Adrenal gland (tissue), 19 donors: ENCODE measurements at places on chromosomes 1 and 21. TPM values are rescaled to one million over a fixed set of nuclear protein-coding genes. Genes with fewer than 3 reads are reported as not detected.
A peak's percentile ranks its signal among the peaks of the same experiment; 100 is the strongest.

DNA sequence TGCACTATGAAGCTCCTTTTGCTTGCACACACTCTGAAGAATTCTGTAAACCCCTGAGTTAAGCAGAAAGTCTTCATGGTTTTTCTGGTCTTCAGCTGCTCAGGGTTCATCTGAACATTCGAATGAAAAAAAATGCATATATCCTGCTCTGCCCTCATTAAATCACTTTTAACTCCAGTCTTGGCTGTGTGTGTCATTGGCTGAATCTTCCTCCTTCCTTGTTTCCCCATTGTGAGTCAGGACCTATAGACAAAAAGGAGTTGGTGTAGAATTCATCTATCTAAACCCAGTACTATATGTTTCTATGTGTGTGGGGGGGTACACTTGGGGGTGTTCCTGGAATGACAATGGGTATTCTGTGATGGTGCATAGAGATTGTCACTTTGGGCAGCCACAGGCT is 6.6 kb upstream of the SPRR1B start:
- H3K4me3 ChIP-seq, result no peak overlapping the region
- H3K27ac ChIP-seq, result no peak overlapping the region
- H3K36me3 ChIP-seq, result no peaks in the 10 kb centered on the region
- no peak for DNase-seq
- no peaks in the 10 kb centered on the region for H3K27me3 ChIP-seq

DNA sequence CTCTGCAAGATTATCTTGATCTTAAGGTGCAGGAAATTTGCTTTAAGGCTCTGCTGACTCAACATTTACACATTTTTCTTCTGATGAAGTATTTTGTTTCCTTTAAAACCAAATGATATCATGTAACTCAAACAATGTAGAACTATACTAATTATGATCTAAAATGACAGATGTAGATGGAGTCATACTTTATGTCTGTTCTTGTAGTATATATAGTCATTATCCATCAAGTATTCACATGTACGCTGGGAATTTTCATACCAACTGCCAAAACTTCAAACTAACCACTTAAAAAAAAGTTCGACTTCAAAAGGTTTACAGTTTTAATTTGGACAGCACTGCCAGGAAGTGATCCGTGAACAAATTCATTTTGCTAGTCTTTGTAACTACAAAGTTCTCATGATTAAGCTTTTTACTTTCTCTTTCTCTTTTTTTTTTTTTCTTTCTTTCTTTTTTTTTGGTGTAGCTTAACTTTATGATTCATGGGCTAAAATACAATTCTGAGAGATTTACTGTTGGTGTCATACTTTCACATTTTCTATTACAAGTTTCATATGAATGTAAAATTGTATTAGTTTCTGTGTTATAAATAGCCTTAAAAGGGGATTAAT is 509.0 kb upstream of the CXADR start:
- H3K36me3 ChIP-seq, result no peaks in the 10 kb centered on the region
- H3K4me3 ChIP-seq, result peak overlapping the region; percentile 24
- H3K27ac ChIP-seq, result no peak overlapping the region
- no peaks in the 10 kb centered on the region for H3K4me1 ChIP-seq
- no peak for DNase-seq
- H3K27me3 ChIP-seq, result no peaks in the 10 kb centered on the region

DNA sequence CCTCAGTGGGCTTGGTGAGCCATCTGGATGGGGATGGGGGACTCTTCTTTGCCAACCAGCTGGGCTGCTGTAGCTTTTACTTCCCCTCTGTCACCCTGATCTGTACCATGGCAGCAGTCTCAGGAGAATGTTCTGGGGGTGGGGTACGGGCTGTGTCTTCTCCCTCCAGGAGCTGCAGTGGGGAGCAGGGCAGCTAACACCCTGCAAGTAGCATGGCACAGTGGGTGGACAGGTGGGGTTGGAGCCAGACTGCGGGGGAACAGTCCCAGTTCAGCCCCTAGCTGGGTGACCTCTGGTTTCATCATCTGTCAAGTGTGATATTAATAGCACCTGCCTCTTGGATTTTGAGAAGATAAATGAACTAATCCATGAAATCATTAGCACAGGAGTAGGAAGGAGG is 3.1 kb downstream of the NFASC start:
- no peaks in the 10 kb centered on the region for H3K4me1 ChIP-seq
- H3K27me3 ChIP-seq, result no peaks in the 10 kb centered on the region
- H3K36me3 ChIP-seq, result no peaks in the 10 kb centered on the region
- no peak overlapping the region for H3K4me3 ChIP-seq

NUP210L gene
- total RNA-seq, result 0.04 TPM

GRCh38 chr1:90841473-90841872 is 124.4 kb upstream of the BARHL2 start:
- H3K27me3 ChIP-seq, result peaks cover 14% of the 10 kb centered on the region
- H3K4me1 ChIP-seq, result no peaks in the 10 kb centered on the region
- H3K4me3 ChIP-seq, result no peak overlapping the region
- no peak overlapping the region for H3K27ac ChIP-seq
- no peak for DNase-seq
- H3K36me3 ChIP-seq, result no peaks in the 10 kb centered on the region

DNA sequence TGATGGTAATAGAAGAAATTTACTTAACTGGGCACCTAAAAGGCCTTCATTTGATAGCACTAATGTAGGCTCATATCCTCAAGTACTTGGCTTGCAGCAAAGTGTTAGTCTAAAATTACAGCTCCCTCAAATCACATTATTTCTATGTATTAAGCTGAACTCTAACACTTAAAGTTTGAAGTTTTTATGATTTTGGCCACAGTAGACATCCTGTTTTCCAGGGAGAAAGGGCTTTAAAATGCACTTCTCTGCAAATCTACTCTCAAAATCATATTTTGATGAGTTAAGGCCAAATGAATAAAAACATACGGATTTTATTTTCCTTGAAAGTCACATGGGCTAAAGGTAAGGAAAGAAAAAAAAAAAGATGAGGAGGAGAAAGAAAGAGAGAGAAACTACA is 575.5 kb downstream of the PLPP3 start:
- no peak overlapping the region for H3K4me3 ChIP-seq
- DNase-seq, result no peak
- no peaks in the 10 kb centered on the region for H3K36me3 ChIP-seq
- H3K27me3 ChIP-seq, result no peaks in the 10 kb centered on the region
- H3K4me1 ChIP-seq, result no peaks in the 10 kb centered on the region
- H3K27ac ChIP-seq, result no peak overlapping the region

GRCh38 chr21:22476726-22477646 is 1478.8 kb downstream of the NCAM2 start:
- H3K27ac ChIP-seq, result no peak overlapping the region
- H3K27me3 ChIP-seq, result no peaks in the 10 kb centered on the region
- H3K4me1 ChIP-seq, result no peaks in the 10 kb centered on the region
- no peak for DNase-seq
